ENCODE measurements at places on chromosomes 2 and 18.
A peak's percentile ranks its signal among the peaks of the same experiment; 100 is the strongest.

DNA sequence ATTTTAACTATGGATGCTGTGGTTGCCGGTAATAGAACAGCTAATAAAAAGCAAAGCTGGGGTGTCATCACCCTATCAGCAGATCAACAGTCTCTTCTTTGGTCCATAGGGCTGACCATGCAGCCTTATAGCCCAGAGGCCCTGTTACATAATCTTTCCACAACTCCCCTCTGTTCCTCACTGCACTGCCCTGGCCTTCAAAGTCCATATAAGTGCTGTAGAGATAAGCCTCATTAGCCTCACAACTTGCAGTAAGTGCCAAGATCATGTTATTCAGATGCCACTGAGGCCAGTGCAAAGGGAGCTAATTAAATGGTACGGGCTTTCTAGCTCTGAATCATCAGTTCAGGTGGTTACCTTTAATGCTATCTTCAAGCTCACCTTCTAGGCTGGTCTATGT is 89.7 kb upstream of the CXCR4 start:
- DNase-seq, result no peak

DNA sequence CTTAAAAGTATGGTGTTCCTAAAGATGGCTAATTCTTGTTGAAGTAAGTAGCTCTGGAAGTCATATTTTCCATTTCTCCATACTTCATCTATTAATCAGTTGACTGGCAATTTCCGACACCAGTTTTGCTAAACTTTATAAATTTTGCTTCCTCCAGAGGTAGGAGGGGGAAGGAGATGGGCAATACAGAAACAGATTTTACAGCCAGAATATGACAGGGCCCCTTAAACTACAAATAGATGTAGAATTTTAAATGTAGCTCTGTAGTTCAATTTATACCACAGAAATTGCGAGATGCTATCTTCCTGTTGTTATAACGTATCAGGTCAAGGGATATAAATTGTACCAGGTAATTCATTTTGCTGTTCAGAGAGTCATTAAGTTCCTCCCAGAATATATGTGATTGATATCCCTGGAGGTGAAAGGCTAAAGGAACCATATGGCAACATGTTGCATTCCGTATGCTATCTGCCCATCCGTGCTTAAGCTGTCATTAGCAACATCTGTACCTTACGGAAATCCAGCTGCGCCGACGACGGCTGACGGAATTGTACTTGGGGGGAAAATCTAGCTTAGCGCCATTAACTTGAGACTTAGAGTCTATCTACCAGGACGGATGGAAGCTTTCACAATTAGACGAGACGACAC is 8.4 kb upstream of the NR4A2 start:
- DNase-seq, result no peak

DNA sequence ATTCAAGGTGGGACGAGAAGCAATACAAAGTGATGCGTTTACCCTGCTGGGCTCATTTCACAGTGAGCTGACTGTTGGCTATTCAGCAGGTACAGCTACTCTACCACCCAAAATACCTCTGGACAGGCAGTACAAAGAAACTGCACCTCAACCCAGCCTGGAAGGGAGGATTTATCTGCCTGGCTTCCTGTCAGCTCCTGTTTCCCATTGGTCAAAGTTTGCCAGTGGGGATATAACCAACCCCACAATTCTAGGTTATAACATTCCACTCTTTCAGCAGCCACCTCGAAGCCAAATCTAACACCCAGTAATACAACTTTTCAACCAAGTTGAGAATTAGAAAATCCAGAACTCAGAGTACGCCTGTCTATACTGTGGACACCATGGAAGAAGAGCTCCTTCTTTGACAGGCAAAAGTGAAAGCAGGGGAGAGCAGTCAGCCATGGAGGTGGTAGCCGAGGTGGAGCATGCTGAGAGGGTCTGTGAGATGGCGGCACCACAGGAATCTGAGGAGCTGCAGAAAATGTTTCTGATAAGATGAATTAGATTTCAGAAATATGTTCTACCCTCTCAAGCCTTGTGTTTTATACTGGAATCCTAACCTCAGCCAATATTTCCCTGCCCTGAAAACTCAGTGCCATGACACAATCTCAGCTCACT is 10.8 kb downstream of the DUSP19 start:
- DNase-seq, result no peak

GRCh38 chr2:238968616-238969384 is 120.9 kb downstream of the TWIST2 start:
- DNase-seq, result no peak

DNA sequence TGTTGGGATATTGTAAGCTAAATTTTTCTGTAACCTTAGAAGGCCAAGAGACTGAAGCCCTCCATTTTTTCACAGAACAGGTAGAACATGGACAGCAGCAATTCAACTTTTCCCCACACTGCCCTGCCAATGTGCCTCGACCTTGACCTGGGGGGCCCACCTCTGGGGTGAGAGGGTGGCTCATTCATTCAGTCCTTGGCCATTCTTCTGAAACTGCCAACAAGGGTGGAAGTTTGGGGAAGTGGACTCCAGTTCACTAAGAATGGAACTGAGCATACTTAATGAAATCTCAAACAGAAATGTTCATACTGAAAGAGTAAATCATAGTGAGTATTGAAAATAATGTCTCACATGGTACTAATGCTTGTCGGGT is 1.1 kb downstream of the EEF1B2 start:
- no peak for DNase-seq

- no peak for DNase-seq
These were observed 288.2 kb upstream of the HS6ST1 start for GRCh38 chr2:128606837-128607236.

DNA sequence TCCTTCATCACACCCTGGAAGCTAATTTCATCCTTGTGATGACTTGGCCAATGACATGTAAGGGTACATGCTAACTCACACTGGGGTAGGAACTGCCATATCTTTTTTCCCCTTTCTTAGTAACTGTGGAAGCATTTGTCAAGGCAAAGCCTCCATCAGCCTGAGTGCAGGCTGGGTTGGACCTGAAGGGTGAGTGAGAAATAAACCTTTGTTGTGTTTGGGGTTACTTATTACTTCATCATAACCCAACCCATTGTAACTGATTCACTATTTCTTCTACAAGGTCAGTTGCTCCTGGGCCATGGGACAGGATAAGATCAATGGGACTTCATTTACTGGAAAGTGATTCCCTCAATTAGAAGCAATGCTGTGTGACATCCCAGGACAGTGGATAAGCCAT is 108.4 kb downstream of the COL6A3 start:
- DNase-seq, result no peak

- DNase-seq, result no peak
These were observed 6.5 kb upstream of the NT5DC4 start for GRCh38 chr2:112714331-112714730.

DNA sequence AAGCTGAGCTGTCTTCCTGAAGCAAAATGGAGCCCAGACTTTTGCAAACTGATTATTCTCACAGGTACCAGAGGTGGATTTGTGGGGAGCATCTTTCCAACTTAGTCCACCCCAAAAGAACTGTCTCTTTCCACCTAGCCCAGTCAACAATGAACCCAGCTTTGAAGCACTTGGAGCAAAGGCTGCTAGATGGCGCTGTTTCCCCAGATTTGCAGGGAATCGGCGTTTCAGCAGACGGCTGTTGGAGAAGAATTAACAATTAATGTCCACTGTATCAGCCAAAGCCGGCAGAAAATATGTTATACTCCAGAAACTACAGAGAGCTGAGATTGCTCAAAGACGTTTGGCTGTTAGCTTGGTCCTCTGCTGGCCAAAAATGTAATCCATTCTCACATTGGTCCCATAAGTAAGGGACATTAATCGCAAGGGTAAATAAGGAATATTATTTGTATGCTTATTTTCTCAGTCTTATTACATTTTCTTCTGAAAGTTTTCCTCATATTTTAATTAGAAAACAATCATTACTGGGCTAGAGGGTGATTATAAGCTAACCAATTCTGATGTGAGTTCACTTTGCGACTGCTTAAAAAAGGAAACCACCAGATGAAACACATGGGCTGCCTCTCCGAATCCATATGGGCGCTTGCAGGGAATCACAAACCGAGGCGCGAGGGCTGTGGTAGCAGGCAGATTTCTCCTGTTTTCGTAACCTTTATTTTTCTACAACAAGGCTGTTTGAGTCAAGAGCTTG is 423.8 kb upstream of the MEX3C start:
- DNase-seq, result no peak

DNA sequence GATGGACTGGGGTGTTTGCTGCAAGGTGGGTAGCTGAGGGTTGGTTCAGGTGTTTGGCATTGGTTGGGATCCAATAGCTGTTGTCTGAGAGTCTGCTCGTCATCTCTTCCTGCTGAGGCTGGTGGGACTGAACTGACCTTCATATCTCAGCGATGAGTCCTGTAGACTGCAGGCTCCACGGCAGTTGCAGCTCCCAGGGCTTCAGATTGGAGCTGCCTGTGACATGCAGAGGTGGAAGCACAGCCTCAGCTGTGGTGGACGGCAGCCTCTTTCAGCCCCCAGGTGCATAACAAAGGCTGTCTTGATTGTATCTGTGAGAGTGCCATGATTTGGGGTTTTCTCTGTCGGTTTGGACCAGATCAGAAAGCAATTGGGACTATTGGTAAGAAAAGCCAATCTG is 3.9 kb upstream of the IL1R2 start:
- no peak for DNase-seq

- DNase-seq, result no peak
These were observed 294.5 kb downstream of the CCDC178 start for GRCh38 chr18:33146014-33146413.

DNA sequence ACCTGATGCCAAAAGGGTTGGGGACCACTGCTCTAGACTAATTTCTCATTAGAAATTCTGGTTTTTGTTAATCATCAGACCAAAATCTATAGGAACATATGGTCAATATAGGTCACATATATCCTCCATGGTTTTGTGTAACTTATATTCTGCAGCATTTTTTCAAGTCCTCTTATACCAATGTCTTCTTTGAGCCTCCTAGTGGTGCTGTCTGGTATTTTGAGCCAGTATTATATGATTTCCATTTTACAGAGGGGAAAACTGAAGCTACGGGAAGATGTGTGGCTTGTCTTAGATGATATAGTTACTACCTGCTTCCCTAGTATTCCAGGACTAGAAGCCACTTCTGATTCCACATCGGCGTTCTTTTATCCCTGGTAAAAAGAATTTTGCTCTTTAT is 13.8 kb downstream of the MAPK4 start:
- no peak for DNase-seq

- DNase-seq, result no peak
These were observed 15.9 kb upstream of the CCDC85A start for GRCh38 chr2:56167616-56168562.

DNA sequence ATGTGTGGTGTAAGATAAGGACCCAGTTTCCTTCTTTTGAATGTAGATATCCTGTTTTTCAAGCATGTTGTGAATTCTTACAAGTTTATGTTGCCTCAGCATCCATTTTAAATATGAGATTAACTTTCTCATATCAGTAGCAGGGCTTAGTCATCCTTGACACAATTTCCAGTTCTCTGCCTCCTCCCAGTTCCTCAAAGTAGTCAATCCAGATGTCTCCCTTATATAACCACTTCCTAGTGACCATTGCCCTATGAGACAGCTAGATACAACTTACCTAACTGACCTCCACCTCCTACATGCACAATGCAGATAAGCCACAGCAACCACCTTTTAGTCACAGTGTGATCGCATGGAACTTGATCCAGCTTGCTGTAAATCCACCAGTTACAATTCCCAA is 269.2 kb upstream of the ZNF521 start:
- DNase-seq, result no peak

GRCh38 chr2:104384961-104385360 is 469.0 kb upstream of the POU3F3 start:
- no peak for DNase-seq

GRCh38 chr2:77521548-77521891 is 656 bp downstream of the LRRTM4 start:
- no peak for DNase-seq

GRCh38 chr18:56803051-56803450 is 151.9 kb downstream of the WDR7 start:
- DNase-seq, result no peak

- no peak for DNase-seq
These were observed 111.8 kb downstream of the EPB41L3 start for GRCh38 chr18:5431836-5432575.

DNA sequence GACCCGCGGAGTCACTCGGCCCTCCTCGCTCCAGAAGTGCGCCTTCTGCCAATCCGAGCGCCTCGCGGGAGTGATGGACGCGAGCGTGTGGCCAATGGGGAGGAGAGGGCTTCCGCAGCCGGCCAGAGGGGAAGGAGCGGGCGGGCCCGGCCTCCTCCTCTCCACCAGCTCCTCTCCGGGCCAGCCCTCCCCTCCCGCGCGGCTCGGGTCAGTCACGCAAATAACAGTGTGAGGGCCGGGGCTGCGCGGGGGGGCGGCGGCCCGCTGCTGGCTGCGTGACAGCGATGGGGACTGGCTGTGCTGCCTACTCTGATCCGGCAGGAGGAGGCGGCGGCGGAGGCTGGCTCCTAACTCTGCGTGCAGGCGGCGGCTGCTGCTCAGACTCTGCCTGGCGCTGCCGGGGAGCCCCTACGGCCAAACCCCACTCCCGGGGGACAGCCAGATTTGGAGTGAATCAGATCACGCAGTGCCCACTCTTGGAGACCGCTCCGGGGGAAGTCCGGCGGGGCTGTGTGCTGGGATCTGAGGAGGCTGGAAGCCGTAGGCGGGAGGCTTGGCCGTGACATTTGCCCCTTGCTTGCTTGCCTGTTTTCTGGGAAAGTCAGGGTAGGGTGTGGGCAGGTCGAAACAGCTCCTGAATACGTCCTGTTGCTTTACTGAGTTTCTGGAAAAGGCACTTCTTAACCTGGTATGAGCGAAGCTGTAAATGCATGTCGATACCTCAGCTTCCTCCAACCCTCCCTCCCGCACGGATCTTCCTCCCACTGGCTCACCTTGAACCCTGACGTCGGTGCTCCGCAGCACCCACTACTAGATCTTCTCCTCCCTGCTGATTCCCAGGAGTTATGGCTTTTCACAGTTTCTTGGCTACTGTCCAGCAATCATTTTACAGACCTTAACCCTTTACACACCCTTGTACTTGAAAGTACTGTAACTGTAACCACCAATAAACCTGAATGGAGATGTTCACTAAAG is 97.9 kb upstream of the SERTAD2 start:
- DNase-seq, result peak; percentile 15

- DNase-seq, result no peak
These were observed 127.7 kb downstream of the SMAD2 start for GRCh38 chr18:47802802-47803201.

GRCh38 chr2:120873958-120874887 is 138.6 kb downstream of the GLI2 start:
- no peak for DNase-seq

DNA sequence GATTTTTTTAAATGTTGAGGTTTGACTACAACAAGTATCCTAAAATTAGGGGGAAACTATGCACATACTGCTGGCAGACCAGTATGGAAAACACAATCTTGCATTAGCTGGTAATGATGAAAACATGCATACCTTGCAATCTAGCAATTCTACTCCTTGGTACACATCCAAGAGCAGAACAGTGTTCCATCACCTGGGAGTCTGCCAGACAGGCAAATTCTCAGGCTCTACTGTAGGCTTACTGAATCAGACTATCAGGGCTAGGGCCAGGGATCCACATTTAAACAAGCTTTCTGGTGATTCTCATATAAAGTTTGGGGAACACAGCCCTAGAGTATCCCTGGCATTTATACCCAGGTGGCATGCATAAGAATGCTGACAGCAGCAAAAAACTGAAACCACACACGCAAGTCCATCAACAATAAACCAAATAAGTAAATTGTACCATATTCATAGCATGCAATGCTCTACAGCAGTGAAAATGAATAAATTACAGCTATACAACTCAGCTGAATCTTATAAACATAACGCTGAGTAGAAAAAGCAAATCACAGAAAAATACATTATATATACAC is 13.6 kb downstream of the CDH2 start:
- no peak for DNase-seq

GRCh38 chr2:239960929-239961661 is 64.0 kb downstream of the NDUFA10 start:
- DNase-seq, result no peak
